ENCODE measurements at places on chromosomes 12 and 14.

- no peak for DNase-seq
Measured at GRCh38 chr12:114592946-114593345, 91.0 kb downstream of the TBX3 start.

DNA sequence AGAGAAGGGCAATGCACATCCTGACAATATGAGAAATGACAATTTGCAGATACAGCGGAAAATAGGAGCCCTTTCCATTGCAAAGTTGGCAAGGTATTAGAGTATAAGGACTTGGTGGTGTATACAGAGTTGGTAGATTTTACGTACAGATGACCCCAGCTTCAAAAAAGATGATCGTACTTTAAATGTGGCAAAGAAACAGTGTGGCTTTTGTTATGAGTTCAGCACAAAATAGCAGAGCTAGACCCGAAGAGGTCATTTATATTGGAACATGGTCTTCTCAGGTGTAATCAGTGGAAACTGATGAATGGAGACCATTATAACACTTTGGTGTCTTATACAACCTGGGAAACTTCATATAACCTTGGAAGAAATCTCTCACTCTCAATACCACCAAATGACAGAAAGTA, 2.3 kb downstream of the CLEC2B start:
- no peak for DNase-seq

DNA sequence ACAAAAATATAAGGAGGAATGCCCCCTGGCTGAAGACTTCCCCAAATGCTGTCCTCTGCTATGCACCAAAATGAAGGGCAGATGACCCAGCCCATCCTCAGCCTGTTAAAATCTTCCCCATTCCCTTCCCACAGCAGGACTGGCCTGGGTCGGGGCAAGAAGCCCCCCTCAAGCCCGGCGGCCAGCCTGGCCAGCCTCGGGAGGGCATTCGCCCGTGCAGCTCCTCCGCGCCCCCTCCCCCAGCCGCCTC, 413 bp downstream of the RARG start:
- no peak for DNase-seq

DNA sequence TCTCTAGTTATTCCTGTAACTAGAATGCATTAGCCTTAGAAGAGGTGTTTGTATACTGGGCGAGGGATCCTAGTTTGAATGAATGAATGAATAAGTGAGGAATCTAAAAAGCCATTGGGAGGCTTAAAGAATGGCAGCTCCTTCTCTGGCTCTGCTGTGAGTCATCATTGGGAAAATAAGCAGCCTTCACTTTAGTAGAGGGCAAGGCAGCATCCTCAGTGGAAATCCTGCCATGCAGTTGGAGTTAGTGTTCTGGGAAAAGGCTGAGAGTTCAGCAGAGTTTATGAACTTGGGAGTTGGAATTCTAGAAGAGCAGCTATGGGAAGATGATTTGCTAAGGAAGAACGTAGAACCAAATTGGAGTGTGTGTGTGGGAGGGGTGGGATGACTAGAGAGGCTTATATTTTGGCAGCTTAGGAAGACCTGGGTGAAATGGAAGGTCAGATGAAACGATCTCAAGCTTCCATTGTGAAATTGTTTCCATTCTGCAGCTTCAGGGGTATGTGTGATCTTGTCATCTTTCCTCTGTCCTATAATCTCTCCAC, 120.8 kb downstream of the PTCSC3 start:
- no peak for DNase-seq

Data from fibroblast of the aortic adventitia (primary cell).